Aorta (tissue), 5 donors: ENCODE measurements at places on chromosomes 2 and 18. TPM values are rescaled to one million over a fixed set of nuclear protein-coding genes. Genes with fewer than 3 reads are reported as not detected.

DNA sequence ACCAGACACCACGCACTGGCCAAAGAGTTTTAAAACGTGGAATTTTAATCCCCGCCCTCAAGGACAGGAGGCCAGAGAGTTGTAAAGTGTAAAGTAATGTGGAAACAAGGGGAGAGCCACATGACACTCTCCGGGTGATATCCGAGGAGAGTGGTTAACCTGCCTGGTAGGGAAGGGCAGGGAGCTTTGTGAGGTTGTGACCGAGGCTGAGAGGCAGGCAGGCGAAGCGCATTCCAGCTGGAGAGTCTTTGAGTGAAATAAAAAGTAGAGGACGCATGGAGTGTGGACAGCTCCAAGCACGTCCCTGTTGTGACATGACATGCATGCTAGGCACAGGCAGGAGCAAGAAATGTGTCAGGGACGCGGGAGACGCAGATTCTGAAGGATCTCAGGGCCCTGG lies 539.5 kb downstream of the RNF144A start:
- DNase-seq = no peak

The FMNL2 gene
- 10.7 TPM for polyA plus RNA-seq

The MAPK4 gene
- polyA plus RNA-seq = 1.3 TPM

The RPRD1A gene
- polyA plus RNA-seq = 29.8 TPM

The ACADL gene
- polyA plus RNA-seq = 12.1 TPM

The CCBE1 gene
- 0.61 TPM for polyA plus RNA-seq

The PJVK gene
- polyA plus RNA-seq = 10.6 TPM

DNA sequence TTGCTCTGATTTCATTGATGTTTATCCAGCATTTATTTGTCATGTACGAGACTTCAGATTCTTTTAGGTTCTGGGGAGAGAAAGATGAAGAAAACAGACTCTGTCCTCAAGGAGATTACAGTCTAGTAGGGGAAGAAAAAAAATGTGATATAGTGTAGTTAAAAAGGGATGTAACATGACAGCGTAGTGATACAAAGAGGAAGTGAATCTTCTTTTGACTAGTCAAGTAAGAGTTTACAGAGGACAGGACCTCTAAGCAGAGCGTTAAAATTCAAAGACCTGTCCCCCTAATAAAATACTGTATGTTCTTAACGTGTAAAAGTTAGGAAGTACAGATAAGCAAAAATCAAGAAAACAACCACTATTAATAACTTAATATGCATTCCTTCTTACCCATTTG lies 47.7 kb downstream of the NCOA1 start:
- DNase-seq = no peak
